ENCODE measurements at places on chromosomes 6 and 20.

DNA sequence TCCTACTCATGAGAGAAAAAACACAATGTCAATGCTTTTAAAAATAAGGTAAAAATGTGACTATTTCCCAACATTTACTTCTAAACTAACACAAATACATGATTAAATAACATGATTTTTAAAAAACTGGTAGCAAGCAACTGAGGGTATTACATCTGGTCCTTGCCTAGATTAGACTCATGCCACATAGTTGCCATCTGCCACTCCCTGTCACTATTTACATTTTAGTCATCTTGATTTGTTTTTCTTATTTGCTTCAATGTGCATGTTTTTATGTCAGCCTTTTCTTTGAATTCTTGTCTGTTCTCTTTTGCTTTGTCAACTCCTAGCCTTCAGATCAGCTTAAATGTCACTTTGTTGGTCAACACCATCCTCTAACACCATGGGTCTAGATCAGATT, 207.0 kb upstream of the SIM1 start:
- H3K36me3 ChIP-seq, result peaks cover 16% of the 10 kb centered on the region
- no peaks in the 10 kb centered on the region for H3K4me1 ChIP-seq
- no peak overlapping the region for H3K27ac ChIP-seq
- no peaks in the 10 kb centered on the region for H3K27me3 ChIP-seq

DNA sequence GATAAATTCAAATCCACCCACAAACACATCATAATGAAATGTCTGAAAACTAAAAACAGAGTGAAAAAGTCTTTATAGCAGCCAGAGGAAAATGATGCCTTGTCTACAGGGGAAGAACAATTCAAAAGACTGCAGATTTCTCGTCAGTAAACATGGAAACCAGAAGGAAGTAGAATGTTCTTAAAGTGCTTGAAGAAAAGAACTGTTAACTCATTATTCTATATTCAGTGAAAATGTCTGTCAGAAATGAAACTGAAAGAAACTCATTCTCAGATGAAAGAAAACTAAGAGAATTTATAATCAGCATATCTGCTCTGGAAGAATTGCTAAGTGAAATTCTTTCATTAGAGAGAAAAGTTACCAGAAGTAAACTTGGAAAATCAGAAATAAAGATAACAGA, 416.1 kb downstream of the TBC1D32 start:
- H3K4me3 ChIP-seq, result no peak overlapping the region
- no peaks in the 10 kb centered on the region for H3K27me3 ChIP-seq
- H3K4me1 ChIP-seq, result no peaks in the 10 kb centered on the region
- H3K27ac ChIP-seq, result no peak overlapping the region
- no peak for DNase-seq

GRCh38 chr6:41584668-41585205, 38.6 kb downstream of the FOXP4 start:
- H3K27ac ChIP-seq, result no peak overlapping the region
- no peak for DNase-seq
- H3K4me3 ChIP-seq, result no peak overlapping the region
- no peaks in the 10 kb centered on the region for H3K36me3 ChIP-seq

DNA sequence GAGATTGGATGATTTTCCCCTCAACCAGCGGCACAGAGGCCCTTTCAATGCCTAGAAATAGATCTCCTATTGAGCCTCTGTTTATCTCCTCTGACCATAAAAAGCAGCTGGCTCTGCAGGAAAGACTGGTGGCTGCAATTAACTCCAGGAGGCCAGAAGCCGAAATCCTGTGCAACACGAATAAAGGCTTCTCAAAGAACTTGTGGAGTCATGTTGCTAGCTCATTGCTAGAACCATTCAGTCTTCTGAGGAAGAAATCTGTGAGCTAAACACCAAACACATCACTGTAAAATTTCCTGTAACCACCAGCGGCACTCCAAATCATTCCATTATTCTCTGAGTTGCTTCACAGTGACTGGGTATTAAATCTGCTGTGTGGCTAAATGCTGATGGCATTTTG, 49.1 kb upstream of the TPD52L1 start:
- no peaks in the 10 kb centered on the region for H3K36me3 ChIP-seq
- peaks cover 3% of the 10 kb centered on the region for H3K27me3 ChIP-seq
- no peak overlapping the region for H3K27ac ChIP-seq
- H3K4me1 ChIP-seq, result no peaks in the 10 kb centered on the region
- H3K4me3 ChIP-seq, result no peak overlapping the region
- no peak for DNase-seq

DNA sequence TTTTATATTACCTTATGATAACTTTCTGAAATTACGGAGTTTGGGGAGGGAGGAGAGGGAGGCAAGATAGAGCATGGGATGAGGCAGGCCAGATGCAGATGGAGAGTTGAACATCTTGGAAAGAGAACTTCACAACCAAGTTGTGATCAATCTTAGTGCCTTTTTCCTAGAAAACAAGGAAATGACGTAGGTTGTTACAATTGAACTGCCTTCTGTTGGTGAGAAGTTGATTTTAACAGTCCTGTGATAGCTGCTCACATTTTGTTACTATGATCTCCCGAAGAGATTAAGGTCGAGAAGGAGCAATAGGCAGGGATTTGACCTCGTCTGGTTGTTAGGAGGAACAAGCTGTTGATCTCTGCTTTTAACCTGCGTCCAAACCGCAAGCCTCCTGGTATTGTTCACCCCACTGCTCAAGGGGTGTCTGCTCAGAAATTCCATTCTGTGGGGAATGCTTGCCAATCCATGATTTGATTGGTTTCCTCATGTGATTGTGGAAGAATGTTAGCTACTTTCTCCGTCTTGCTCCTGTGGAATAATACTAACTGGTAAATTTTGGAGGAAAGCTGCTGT, 35.1 kb downstream of the TIAM2 start:
- DNase-seq, result no peak
- no peak overlapping the region for H3K4me3 ChIP-seq
- peaks cover 6% of the 10 kb centered on the region for H3K4me1 ChIP-seq
- no peaks in the 10 kb centered on the region for H3K27me3 ChIP-seq
- H3K36me3 ChIP-seq, result no peaks in the 10 kb centered on the region

GRCh38 chr6:149060300-149060984, 257.1 kb upstream of the TAB2 start:
- DNase-seq, result peak; percentile 54
- H3K27ac ChIP-seq, result peak overlapping the region; percentile 83
- H3K4me3 ChIP-seq, result peak overlapping the region; percentile 63

- H3K27ac ChIP-seq, result peak overlapping the region; percentile 75
- H3K4me3 ChIP-seq, result peak overlapping the region; percentile 87
- H3K27me3 ChIP-seq, result peaks cover 10% of the 10 kb centered on the region
- peaks cover 20% of the 10 kb centered on the region for H3K4me1 ChIP-seq
- peaks cover 2% of the 10 kb centered on the region for H3K36me3 ChIP-seq
These were observed 1.3 kb downstream of the DSTN start for GRCh38 chr20:17571153-17571527.

DNA sequence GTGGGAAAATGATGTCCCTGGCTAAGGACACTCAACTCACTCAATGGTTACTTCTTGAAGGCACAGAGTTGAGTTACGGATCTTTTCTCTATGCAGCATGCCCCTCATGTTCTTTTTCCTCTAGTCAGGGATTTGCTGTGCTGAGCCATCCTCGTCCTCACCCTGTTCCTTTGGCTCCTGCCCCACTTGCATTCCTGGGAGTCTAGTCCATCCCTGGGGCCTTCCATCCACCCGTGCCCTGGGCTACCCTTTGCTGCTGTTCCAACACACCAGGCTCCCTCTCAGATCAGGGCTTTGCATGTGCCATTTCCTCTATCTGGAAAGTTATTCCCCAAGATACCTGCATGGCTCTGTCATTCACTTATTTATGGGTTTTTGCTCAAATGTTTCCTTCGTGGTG, 13.3 kb upstream of the KCNG1 start:
- no peaks in the 10 kb centered on the region for H3K36me3 ChIP-seq
- DNase-seq, result no peak
- peaks cover 8% of the 10 kb centered on the region for H3K4me1 ChIP-seq
- no peak overlapping the region for H3K4me3 ChIP-seq
- H3K27ac ChIP-seq, result no peak overlapping the region

- peaks cover 3% of the 10 kb centered on the region for H3K27me3 ChIP-seq
These were observed 16.9 kb downstream of the KCNK15 start for GRCh38 chr20:44762466-44763140.

GRCh38 chr20:45496166-45496565, 19.3 kb downstream of the SPINT3 start:
- no peak for DNase-seq
- H3K4me3 ChIP-seq, result no peak overlapping the region
- H3K36me3 ChIP-seq, result no peaks in the 10 kb centered on the region
- H3K27me3 ChIP-seq, result peaks cover 26% of the 10 kb centered on the region
- no peaks in the 10 kb centered on the region for H3K4me1 ChIP-seq

DNA sequence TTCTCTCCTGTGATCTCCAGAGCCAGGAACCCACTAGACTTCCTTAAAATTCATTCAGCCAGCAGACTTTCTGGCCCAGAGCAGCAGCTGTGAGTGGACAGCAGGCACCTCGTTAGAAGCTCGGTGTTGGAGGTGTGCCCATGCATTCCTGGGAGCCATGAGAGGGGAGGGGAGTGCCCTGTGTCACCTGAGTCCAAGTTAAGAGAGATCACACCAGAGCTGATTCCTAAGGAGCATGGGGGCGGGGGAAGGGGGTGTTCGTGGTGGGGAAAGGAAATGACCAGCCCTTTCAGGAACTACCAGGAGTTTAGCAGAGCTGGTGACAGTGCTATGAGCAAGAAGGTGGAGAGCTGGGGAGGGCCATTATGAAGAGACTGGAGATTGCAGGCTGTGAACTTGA, 46.9 kb downstream of the GFRA4 start:
- no peaks in the 10 kb centered on the region for H3K4me1 ChIP-seq
- no peak overlapping the region for H3K27ac ChIP-seq

- H3K27ac ChIP-seq, result no peak overlapping the region
- H3K4me3 ChIP-seq, result no peak overlapping the region
- H3K27me3 ChIP-seq, result no peaks in the 10 kb centered on the region
- DNase-seq, result no peak
These were observed 110.6 kb upstream of the GLP1R start for GRCh38 chr6:38937839-38938613.

DNA sequence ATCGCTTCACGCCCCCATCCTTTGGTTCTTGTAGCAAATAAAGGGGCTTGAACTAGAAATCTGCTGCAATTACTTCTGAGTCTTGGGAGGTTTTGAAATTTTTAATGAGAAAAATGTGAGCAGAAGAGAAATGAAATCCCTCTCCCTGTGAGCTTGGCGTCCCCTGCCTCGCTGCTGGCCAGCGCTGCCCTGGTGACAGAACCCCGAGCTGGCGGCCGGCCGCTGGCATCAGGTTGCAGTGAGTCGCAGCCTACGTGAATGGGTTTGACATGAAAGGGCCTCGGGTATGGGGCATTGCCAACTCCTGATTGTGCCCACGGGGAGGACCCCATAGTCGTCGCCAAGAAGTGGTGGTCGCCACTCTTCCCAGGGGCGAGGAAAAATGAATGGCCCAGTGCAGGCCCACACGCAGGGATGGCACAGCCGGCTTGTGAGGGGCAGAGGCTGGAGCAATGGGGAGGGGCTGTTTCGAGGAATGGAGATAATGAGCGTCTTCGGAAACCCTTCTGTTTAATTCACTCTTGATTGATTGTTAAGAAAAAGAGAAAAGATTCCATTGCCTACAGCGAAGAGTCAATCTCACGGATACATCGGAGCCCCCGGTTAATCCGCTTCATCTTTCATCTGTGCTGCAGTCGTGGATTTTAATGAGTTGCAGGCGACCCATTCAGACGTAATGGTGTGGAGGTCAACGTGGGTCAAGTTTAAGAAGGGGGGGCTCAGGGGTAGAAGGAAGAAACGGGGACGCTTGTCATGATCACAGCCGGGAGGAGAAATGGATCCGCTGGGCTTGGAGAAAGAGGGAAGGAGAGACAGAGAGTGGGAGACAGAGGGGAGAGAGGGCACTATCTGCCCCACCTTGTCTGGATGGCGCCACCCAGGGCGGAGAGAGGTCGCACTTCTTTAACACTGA, 380.1 kb downstream of the THBS2 start:
- peaks cover 4% of the 10 kb centered on the region for H3K27me3 ChIP-seq
- DNase-seq, result no peak
- H3K36me3 ChIP-seq, result no peaks in the 10 kb centered on the region

DNA sequence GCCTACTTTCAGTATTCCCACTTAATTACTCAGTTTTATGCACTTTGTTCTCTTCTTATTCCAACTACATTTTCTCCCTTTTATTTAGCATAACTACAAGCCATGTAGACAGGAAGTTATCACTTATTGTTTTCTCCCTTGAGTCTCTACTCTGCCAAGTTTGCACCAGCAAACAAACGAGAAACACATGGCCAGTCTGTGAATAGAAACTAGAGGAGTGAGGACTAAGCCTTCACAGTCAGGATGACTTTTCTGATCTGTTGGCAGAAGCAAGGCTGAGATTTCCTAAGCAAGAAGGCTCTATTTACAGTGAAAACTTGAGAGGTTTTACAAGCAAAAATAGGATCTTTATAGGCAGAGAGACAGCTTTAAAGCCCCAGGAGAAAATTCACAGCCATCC, 69.8 kb upstream of the TINAG start:
- no peak overlapping the region for H3K27ac ChIP-seq
- H3K27me3 ChIP-seq, result no peaks in the 10 kb centered on the region
- H3K36me3 ChIP-seq, result no peaks in the 10 kb centered on the region
- H3K4me3 ChIP-seq, result no peak overlapping the region
- no peak for DNase-seq

- H3K4me3 ChIP-seq, result no peak overlapping the region
- H3K36me3 ChIP-seq, result no peaks in the 10 kb centered on the region
- no peak for DNase-seq
- H3K27ac ChIP-seq, result no peak overlapping the region
- peaks cover 5% of the 10 kb centered on the region for H3K4me1 ChIP-seq
- H3K27me3 ChIP-seq, result peaks cover 16% of the 10 kb centered on the region
These were observed 22.5 kb upstream of the IYD start for GRCh38 chr6:150346346-150346745.

GRCh38 chr6:118804091-118804490, 89.9 kb upstream of the ASF1A start:
- no peak overlapping the region for H3K27ac ChIP-seq
- no peaks in the 10 kb centered on the region for H3K27me3 ChIP-seq
- no peak for DNase-seq
- peaks cover 29% of the 10 kb centered on the region for H3K4me1 ChIP-seq
- H3K36me3 ChIP-seq, result no peaks in the 10 kb centered on the region

- H3K4me3 ChIP-seq, result no peak overlapping the region
- no peaks in the 10 kb centered on the region for H3K36me3 ChIP-seq
- no peak overlapping the region for H3K27ac ChIP-seq
- H3K4me1 ChIP-seq, result no peaks in the 10 kb centered on the region
- no peak for DNase-seq
These were observed 149.8 kb downstream of the SYCP2 start for GRCh38 chr20:59783641-59784010.

GRCh38 chr6:22036275-22036674, 260.6 kb downstream of the PRL start:
- no peak for DNase-seq
- peaks cover 7% of the 10 kb centered on the region for H3K4me1 ChIP-seq
- H3K4me3 ChIP-seq, result no peak overlapping the region
- H3K36me3 ChIP-seq, result peaks cover 2% of the 10 kb centered on the region
- H3K27me3 ChIP-seq, result peaks cover 6% of the 10 kb centered on the region

Measured in activated naive CD8-positive, alpha-beta T cell treated with anti-CD3 and anti-CD28 coated beads, Interleukin-2, amount 50 U/mL, for 24 hours (primary cell).